Stimulated activated CD4-positive, alpha-beta T cell treated with anti-CD3 and anti-CD28 coated beads, TNF-alpha, amount 100 ng/mL, for 24 hours (primary cell): ENCODE measurements at places on chromosomes 2 and 18.
A peak's percentile ranks its signal among the peaks of the same experiment; 100 is the strongest.

- DNase-seq, result no peak
Observed at GRCh38 chr18:8615397-8616027, 6.3 kb downstream of the RAB12 start.

GRCh38 chr2:146251328-146251727 lies 1593.5 kb upstream of the ACVR2A start:
- no peak for DNase-seq

- peak; percentile 19 for DNase-seq
Observed at GRCh38 chr2:203328760-203329540, 756 bp downstream of the ABI2 start.

- no peak for DNase-seq
Observed at GRCh38 chr2:132980304-132980703, 310.3 kb upstream of the LYPD1 start.

DNA sequence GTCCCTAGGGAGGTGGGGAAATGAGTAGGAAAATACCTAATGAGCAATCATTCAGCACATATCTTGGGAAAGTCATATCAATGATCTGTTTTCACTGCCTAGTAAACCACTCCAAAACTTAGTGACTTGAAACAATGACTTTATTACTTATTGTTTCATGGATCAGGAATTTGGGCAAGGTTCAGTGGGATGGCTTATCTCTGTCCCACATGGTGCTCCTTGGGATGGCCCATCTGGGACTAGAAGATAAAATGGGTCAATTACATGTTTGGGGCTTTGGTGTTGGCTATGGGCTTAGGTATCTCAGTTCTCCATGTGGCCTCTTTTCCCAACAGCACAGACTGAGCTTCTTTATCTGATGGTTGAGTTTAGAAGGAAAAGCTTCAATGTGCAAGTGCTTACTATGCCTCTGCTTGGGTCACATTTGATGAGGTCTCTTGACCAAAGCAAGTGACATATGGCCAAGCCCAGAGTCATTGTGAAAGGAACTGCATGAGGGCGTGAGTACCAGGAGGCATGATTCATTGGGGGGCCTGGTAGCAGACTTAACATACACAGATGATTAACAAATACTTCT lies 218.1 kb upstream of the TNP1 start:
- DNase-seq, result no peak

DNA sequence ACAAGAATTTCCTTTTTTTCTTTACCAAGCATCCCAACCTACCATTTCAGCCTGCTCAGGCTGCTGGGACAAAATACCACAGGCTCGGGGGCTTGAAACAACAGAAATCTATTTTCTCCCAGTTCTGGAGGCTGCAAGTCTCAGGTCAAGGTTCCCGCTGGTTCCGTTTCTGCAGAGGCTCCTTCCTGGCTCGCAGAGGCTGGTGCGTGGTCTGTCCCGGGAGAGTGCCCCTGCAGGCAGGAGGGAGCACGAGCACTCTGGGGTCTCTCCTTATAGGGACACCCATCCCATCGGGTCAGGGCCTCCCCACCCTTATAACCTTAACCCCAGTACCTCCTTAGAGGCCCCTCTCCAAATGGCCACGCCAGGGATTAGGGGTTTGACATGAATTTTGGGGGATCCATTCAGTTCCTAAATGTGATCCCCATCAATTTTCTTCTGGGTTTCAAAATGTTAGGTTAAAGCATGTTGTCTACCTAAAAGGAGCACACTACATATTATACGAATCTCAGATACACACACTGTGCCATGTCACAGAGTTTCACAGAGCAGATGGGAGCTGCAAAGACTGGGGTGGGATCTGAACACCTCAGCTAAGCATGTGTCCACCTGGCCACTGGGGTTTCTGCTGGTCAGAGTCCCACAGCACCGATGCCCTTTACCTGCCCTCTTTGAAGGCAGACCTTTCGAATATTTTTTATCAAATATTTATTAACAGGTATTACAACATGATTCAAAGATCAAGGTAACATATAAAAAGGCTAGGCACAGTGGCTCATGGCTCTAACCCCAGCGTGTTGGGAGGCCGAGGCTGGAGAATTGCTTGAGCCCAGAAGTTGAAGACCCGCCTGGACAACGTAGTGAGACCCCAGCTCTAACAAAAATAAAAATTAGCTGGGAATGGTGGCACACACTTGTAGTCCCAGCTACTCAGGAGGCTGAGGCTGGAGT lies 17.6 kb upstream of the ADI1 start:
- no peak for DNase-seq

GRCh38 chr2:208047840-208048239 lies 22.5 kb upstream of the PLEKHM3 start:
- no peak for DNase-seq

- no peak for DNase-seq
Observed at GRCh38 chr2:237437566-237437965, 23.6 kb upstream of the COL6A3 start.
